Tracheal epithelial cell (primary cell): ENCODE measurements at places on chromosomes 4 and X. TPM values are rescaled to one million over a fixed set of nuclear protein-coding genes. Genes with fewer than 3 reads are reported as not detected.

Gene PCDH10
- total RNA-seq, result under 0.01 TPM in 2 replicates

Gene F8A1
- 3.9 TPM in 1 of 2 replicates, not detected in the other for total RNA-seq

Gene SCML1
- total RNA-seq, result 5.5 and 6.7 TPM in 2 replicates

Gene RTL3
- total RNA-seq, result not detected in 2 replicates

Gene SLC49A3
- total RNA-seq, result 0.21 and 0.96 TPM in 2 replicates

Gene NR3C2
- 0.64 and 6.0 TPM in 2 replicates for total RNA-seq

Gene SERPINA7
- total RNA-seq, result not detected in 2 replicates

Gene SLC10A7
- 3.9 and 4.0 TPM in 2 replicates for total RNA-seq

Gene ARHGEF38
- 0.72 TPM in 1 of 2 replicates, not detected in the other for total RNA-seq

Gene CT45A5
- not detected in 2 replicates for total RNA-seq

Gene CPE
- 36.4 and 65.2 TPM in 2 replicates for total RNA-seq

Gene BBS12
- 3.1 and 4.0 TPM in 2 replicates for total RNA-seq

Gene GPRASP3
- 1.3 and 1.7 TPM in 2 replicates for total RNA-seq

Gene EFNB1
- total RNA-seq, result 160 and 210 TPM in 2 replicates
